Activated CD8-positive, alpha-beta memory T cell treated with anti-CD3 and anti-CD28 coated beads for 1 hour (primary cell): ENCODE measurements at places on chromosomes 4 and X.

DNA sequence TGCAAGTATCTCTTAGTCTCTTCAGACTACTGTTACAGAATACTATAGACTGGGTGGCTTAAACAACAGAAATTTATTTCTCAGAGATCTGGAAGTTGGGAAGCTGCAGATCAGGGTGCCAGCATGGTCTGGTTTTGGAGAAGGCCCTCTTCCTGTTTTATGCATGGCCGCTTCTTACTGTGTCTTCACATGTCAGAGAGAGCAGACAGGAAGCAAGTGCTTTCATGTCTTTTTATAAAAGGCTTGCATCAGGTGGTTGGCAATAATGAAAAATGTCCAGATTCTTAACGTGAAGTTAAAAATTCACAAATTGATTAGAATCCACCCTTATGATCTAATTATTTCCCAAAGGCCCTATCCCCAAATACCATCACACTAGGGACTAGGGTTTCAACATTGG, 284.9 kb downstream of the RPA4 start:
- no peak for DNase-seq

- no peak for DNase-seq
These were observed 292.9 kb downstream of the TLL1 start for GRCh38 chr4:166165829-166166420.

GRCh38 chr4:189117426-189117825, 823.2 kb upstream of the FRG1 start:
- no peak for DNase-seq

DNA sequence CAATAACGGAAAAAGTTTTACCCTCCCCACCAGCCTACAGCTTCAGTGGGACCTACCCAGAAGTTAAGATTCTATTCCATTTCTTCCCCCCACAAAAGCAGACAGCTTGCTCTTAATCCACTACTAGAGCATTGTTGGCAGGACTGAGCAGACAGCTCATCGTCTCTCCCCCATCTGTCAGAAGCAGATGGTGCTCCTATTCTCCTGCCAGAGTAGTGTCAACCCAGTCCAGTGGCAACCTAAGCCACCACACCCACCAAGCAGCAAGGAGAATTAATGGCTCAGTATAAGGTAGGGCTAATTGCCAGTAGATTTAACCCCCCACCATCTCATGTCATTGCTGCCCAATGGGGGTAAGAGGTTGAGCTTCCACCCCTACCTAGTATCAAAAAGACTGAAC, 62.0 kb downstream of the AWAT2 start:
- no peak for DNase-seq

DNA sequence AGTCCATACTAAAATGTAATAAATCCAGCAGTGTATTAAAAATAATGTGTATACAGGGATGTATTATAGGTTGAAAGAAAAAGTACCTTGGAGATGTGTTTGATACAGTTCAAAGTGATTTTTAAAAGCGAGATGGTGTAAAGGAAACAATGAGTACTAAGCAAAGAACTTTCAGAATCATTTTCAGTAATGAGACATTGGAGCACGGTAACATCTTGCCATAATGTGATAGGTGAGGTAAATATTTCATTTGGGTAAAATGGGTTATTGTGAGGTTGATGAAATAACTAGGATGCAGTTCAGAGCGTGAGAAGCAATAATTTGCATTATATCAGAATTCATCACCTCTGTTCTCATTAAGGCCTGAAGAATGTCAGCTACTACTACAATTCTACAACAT, 25.9 kb downstream of the EIF2S3 start:
- DNase-seq: no peak

GRCh38 chr4:98385831-98386230, 124.6 kb downstream of the RAP1GDS1 start:
- no peak for DNase-seq

DNA sequence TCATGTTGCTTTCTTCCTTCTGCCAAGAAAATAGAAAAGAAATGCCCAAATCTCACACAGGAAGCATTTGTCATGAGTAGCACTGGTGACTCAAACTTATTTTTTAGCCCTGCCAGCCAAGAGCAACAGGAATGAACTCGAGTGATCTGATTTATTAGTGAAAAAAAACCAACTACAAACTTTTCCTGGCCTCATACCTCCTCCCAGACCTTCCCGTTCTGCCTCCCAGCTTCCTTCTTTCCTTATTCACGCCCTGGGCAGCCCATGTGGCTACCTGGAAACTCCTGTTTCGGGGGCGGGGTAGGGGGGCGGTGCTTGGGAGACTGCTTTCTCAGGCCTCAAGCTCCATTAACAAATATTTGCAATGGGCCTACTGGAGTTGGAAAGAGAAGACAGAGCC, 178.5 kb downstream of the NHS start:
- DNase-seq: no peak

- no peak for DNase-seq
These were observed 163.8 kb downstream of the ATRX start for GRCh38 chrX:77622233-77622632.

GRCh38 chr4:165556383-165556782, 177.6 kb downstream of the CPE start:
- DNase-seq: no peak

- DNase-seq: no peak
These were observed 59.1 kb downstream of the IGFBP7 start for GRCh38 chr4:57051095-57051494.

DNA sequence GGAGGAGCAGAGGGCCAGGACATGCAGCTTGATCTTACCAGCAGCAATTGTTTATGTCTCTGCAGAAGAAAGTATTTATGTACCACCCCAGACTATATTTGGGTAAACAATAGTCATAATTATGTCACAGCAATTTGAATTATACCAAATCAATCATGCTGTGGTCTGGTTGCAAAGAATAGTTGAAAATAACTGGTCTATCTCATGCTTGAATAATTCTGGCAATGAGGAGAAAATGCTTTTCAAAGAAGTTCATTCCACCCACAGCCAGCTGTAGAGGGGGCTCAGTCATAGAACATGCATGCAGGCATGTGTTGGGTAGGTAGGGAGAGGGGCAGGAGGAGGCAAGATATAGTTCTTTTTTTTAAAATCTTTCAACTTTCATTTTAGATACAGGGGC, 399.2 kb downstream of the IL15 start:
- DNase-seq: no peak

- no peak for DNase-seq
These were observed 219.8 kb downstream of the TLL1 start for GRCh38 chr4:166092797-166093290.

- DNase-seq: no peak
These were observed 26.0 kb downstream of the AIFM1 start for GRCh38 chrX:130139474-130140201.

DNA sequence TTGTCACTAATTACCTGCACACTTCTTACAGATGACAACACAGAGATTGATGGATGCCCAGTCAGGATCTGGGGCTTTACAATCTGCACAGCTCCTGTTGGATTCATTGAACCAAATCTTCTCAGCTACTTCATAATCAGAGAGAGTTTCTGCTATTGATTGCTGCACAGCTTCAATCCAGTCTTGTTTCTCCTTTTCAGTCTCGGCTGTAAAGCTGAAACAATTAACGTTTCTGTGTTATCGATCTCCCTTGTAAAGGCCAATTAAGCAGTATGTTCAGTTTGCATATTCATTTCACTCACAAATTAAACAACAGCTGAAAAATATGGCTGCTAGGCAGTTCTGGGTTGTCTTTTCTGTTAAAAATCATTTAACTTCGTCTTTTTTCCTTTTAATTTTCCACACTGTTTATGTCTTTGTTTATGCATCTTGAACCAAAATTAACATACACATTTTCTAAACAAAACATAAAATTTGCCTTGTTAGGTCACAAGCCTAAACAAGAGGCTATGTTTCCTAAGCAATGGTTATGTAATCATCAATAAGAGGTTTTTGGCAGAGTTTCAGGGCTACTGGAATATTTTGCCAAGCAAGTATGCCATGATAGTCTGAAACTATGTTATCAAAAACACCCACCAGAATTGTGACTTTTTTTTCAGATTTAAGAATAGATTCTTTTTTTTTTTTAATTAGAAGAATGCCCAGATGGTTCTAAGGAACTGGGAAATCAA, 79.2 kb downstream of the ARAP2 start:
- no peak for DNase-seq

- DNase-seq: no peak
These were observed 399.3 kb downstream of the GPM6A start for GRCh38 chr4:175412746-175413145.

DNA sequence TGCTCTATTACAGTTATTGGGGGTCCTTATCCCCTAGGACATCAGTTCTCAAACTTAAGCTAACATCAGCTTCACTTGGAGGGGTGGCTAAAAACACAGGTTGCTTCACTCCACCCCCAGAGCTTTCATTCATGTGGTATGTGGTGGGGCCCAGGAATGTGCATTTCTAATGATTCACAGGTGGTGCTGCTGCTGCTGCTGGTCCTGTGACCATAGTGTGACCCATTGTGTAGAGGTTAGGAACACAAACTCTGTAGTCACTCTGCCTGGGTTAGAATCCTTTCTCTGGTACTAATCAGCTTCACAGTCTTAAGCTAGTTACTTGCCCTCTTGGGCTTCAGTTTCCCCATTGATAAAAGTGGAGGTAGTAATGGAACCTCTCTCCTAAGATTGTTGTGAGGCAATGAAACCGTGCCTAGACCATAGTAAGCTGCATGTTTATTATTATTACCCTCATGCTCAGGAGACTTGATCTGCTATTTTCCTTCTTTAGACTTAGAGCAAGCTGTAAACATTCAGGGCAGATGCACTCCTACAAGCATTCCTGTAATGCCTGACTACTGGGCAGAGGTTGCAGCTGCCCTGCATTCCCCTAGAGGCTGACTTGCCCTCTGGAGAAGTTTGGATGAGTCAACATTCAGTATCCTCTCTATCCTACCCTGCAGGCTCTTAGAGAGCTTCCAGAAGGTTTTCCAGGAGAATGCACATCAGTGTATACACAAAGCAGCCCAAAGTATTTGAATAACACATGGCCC, 94.1 kb upstream of the ACSL4 start:
- no peak for DNase-seq

- DNase-seq: no peak
These were observed 23.5 kb upstream of the PDE6B start for GRCh38 chr4:601612-602558.

DNA sequence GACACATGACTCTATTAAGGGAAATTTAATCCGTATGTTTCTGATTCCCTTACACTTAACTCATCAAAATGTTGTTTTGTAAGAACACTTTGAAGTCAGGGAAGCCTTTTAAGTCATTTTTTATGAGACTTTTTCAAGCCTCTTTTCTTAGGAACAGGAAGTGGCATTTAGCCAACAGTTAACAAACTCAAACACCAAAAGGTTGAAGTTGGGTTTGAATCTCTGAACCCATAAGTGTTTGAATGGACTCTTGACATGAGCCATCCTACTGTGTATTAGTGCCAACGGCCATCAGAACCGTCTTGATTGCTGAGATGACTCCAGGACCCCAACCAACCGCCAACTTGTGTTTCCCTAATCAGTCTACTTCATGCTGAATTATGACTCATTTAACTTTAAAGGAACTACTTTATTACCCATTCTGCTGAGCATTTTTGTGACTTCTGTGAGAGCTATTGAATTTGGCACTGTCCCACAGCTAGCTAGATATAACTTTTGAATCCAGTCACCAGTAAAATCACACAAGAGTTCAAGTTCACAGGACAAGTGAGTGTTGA, 209.1 kb upstream of the FAT1 start:
- DNase-seq: no peak

GRCh38 chrX:130084631-130085237, 25.6 kb downstream of the ELF4 start:
- DNase-seq: no peak

DNA sequence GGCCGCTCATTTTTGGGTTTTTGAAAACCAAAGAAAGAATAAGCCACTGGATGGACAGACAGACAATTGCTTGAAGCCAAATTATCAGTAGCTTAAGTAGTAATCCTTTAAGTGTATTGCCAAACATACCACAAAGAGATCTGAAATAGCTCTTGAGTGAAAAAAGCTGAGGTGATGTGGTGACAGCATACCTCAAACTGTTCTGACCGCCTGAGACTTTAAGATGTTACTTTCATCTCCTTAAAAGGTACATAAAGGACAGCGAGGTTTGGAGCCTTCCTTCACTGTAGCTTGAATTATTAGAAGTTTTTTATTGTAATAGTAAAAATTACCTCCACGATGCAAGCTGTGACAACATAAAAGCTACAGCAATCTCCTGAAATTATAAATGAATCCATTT, 271.5 kb upstream of the FAM241A start:
- DNase-seq: no peak

GRCh38 chr4:82865592-82865991, 25.4 kb downstream of the SEC31A start:
- DNase-seq: no peak

DNA sequence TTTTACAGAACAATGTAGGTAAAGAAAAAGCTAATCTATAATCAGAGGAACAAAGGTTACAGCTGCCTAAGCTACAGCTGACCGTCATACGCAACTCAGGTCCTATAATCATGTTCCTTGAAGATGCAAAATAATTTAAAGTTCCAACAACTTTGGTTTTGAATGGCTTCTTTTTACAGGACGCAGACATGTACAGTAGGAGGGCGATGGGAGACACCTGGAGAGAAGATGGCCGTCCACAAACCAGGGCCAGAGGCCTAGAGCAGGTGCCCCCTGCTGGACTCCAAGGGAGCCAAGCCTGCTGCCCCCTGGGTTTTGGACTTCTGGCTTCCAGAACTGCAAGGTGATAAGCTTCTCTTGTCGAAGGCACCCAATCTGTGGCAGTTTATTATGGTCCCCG, 10.6 kb downstream of the HGFAC start:
- no peak for DNase-seq

DNA sequence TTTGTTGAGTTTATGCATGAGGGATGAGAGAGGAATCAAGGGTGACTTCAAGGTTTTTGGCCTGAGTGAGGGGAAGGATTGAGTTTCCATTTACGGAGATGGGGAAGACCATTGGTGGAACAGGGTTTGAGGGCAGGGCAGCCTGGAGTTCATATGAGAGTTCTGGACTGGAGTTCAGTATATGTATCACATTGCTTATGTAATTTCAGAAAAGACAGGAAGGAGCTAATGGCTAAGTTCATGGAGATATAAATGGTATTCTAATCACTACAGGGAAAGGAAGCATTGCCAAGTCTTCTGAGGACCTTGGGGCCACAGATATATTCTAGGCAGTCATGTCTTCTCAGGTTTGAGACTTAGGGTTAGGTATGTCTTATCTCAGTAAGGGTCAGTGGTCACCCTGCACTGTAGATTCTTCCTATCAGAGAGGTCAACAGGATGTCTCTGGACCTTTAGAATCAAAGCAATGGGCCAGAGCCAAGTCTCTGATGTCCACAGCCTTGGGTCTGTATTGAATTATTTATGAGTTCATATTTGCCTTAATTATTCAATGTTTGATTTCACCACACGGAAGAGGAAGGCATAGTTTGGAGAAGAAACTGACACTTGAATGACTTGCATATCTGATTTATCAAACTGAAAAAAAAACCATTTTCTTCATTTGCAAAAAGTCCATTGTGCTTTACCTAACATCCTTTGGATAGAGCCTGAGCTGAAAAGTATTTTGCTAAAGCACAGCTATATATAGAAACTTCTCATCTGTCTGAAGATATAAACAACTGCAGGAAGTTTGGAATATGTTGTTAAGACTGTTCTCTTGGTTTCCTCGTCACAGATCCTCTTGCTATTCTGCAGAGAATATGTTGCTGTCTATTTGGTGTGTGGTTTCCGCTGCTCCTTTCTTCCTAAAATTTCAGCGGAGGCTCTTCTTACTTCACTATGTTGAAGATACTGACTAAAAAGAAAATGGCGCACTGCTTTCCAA, 139.5 kb downstream of the PDGFRA start:
- DNase-seq: no peak
